ENCODE measurements at places on chromosomes 16 and 17. TPM values are rescaled to one million over a fixed set of nuclear protein-coding genes. Genes with fewer than 3 reads are reported as not detected.

The SOX9 gene
- total RNA-seq = 1.6 TPM

The MYO15A gene
- total RNA-seq = 0.27 TPM

The OR2C1 gene
- not detected for total RNA-seq

The BRIP1 gene
- total RNA-seq = 9.8 TPM

The CA5A gene
- not detected for total RNA-seq

The SLC13A2 gene
- total RNA-seq = not detected

The SLFN14 gene
- total RNA-seq = not detected

The CDH1 gene
- total RNA-seq = not detected

The KRT31 gene
- total RNA-seq = not detected

The MGRN1 gene
- 27.5 TPM for total RNA-seq

All from A375 (cell line).